ENCODE measurements at places on chromosomes 11 and 22.

DNA sequence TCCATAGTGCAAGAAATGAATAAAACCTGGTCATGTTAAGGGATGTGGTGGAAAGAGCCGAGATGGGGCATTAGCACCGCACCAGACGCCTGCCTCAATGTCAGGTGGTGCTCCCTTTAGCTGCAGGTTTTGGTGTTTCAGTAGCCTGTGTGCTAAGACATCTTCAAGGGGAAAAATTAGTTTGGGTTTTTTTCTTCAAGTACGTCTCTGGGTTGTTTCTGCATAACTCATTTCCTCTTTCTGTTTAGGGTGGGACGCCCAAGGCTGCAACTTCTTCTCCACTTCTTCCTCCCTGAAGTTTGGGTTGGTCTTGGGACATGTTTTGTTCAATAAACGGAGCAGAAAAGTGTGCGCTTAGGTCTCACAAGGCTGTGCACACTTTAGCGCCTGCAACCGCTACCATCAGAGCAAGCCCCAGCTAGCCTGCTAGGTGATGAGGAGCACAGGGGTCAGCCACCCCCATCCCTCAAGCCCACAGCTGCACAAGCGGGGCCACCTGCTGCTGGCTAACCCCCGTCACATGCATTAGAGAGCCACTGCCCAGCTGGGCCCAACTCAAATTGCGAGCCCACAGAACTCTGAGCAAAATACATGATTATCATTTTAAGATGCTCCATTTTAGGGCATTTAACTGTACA, 1495.7 kb downstream of the TBC1D22A start:
- DNase-seq = no peak

DNA sequence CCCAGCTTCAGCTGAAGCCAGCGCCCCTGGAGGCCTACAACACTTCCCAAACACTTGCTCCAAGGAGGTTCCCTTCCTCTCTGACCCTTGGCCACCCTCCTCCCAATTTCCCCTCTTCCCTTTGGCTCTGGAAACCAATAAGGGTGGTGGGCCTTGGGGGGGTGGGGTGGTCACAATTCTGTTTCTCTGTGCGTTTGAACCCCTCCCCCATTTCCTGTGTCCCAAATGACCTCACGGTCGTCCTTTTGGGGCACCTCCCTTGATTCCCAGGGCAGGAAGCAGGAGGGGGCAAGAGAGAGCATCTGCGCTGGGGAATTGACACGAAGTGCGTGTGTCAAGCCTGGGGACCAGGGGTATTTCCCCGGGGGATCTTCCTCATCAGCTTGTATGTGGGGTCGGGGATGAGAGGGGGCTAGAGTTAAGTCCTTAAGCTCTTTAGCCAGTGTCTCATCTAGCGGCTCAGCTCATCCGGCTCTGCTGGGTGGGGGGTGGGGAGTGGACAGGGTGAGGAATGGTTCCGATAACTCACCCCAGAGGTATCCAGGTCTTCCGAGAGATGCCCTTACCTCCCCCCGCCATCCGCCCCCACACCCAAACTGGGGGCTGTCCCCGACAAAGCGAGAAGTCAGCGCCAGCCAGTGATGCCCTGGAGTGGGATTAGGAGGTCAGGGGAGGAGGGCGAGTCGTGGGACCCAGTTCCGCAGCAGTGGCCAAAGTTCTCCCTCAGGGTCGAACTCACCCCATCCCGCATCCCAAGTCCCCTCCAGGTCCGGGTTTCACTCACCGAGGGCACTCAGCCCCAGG, 587 bp downstream of the ESAM start:
- DNase-seq = no peak

DNA sequence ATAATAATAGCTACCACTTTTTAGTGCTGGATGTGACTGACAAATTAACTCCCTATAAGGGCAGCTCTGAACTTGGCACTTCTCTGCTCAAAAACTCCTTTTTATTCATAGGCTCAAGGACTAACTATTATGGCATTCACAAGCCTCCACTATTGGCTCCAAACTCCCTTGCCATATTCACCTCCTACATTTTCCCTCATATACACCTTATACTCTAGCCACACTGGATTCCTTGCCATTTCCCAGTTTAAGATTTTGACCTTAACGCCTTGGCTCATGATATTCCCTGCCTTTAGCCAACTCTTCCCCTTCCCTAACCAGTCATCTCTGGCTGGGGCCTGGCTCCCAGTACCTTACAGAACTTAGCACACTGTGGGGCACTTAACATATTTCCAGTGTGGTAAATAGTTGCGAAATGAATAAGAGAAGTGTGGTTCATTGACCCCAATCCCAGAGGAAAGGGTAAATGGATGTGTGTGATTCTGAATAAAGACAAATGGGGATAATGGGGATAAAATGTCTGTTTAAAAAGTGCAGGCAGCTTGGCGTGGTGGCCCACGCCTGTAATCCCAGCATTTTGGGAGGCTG, 40.0 kb upstream of the SORL1 start:
- no peak for DNase-seq

GRCh38 chr11:28581286-28582242, 473.4 kb downstream of the METTL15 start:
- no peak for DNase-seq

DNA sequence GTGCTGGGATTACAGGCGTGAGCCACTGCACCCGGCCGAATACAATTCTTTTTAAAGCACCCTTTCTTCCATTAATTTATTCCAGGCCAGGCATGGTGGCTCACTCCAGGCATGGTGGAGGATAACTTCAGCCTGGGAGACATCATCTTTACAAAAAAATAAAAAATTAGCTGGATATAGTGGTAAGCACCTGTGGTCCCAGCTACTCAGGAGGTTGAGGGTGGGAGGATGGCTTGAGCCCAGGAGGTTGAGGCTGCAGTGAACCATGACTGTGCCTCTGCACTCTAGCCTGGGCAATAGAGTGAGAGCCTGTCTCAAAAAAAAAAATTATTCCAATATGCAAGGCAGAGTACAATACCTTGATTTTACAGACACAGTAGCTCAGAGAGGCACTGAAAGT, 11.4 kb downstream of the TAGLN start:
- no peak for DNase-seq

DNA sequence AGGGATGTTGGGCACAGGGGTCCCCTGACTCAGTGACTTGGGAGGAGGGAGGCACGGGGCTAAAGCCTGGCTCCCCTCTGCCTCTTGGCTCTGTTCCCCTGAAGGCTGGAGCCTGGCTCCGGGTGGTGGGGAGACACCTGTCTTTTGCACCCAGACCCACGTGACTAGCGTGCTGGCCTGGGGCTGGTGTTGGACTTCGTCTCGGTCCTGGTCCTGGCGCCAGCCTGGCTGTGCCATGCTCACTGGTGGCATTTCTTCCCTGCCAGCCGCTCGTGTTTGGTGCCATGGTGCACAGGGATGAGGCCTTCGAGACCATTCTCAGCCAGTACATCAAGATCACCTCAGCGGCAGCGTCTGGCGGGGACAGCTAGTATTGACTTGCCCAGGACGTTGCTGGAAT, 56.7 kb downstream of the GRAMD4 start:
- DNase-seq = no peak

DNA sequence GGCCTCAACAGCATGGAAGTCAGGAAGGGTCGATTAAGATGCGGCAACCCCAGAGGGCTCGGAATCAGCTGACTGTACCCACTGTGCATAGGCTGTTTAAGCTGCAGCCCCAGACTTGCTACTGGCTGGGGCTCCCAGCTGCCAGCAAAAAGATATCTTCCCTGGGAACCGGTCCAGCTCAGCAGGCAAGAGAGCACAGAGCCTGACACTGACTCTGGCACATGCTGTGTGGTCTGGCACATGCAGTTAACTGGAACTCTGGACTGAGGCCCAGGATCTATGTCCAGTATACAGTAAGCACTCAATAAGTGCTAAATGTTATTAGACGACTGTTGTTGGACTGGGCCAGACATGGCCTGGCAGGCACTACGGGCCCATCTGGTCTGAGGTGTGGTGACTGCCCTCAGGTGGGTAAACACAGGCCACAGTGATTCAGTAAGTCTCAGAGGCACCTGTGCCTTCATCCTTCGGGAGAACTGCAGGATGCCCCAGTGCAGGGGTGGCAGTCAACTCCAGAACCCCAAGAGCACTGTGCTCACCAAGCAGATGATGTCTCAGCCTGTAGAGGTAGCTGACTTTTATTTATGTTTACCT, 87.6 kb downstream of the LARGE1 start:
- no peak for DNase-seq

DNA sequence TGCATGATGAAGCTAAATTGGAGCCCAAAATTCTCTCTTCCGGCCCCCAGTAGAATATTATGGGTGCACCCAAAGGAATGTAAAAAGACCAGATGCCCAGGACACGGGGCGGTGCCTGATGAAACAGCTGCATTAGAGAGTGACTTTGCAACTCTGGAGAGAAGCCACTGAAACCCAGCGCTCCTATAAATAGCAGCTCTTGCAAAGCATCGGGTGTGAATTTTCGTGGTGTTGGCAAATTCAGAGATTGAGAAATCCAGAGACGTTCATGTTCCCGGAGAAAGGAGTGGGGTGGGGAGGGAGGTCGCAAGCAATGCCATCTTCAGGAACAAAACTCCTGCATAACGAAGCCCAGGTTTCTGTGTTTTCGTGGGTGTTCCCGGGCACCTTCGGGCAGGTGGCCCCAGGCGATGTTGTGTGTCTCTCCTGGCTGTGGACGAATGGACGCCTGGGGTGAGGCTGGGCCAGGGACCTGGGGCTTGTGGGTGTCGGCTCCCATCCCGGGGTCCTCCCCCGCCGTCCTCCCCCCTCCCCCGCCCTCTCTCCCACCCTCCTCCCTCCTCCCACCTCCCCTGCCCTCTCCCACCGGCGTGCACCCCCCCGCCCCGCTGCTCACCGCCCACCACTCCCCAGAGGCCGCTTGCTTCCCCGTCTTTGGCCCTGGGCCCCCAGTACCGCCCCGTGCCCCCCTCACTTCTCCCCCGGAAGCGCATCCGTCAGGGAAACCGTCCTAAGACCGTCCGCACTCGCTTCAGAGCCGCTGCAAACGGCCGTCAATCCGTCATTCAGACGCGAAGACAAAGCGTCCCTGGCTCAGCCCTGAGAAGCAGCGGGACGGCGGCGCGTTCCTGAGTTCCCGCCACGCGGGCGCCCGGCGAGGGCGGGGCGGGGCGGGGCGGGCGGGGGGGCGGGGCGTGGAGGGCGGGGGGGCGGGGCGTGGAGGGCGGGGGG, 26.7 kb upstream of the TOLLIP start:
- peak; percentile 53 for DNase-seq

- DNase-seq = no peak
Observed at GRCh38 chr11:24623121-24623520, 126.3 kb downstream of the LUZP2 start.

DNA sequence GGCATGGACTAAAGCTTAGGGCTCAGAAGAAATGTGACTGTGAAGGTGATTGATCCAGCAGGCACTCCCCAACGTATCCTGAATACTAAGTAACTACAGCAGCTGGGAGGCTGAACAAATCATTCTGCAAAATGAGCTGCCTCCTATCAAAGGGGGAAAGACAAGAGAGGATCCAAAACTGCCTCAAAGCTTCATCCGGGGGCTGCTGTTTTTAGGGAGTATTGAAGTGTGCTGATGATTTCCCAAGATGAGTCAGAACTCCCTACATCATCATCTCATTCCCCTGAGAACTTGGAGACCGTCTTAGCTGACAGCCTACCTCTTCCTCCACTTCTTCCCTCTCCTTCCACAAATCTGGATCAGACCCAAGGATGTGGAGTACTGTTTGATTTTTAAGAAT, 108.4 kb upstream of the GRAMD1B start:
- no peak for DNase-seq

DNA sequence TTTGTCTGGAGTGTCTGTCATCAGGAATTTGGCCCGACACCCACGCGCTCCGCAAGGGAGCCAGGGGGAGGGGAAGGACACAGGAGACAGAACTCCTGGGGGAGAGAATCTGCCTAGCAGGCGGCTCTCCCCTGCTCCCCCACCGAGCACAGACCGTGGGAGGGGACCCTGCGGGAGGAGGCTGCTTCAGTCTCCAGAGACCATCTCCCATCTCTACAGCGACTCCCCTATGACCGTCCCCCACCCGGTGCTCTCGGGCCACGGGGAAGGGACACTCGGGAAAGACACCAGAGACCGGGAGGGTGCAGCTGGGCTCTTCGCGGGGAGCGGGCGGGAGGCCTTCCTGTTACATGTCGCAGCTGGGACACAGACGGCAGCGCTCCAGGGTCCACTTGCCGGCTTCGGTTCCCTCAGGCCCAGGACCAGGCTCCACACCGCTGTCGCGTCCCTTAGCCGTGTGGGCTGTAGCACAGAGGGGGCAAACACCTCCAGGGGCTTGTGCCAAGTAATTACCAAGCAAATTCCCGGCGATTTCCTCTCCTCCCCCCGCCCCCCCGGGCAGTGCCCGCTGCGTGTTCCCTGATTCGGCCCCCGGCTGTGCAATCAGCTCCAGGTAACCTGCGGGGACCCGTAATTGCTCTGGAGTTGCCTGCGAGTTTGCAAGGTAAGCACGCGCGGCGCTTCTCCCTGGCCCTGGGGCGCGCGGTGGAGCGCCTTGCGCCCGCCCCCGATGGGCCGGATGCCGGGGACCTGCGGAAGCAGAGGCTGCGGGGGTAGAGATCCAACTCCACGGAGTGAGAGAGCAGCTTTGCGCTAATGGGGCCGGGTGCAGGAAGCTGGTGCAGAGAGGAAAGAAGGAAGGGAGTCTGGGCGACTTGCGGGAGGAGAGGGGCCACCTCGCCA, 155.1 kb upstream of the CADM1 start:
- DNase-seq = no peak

GRCh38 chr11:44112091-44112821, 16.8 kb downstream of the EXT2 start:
- DNase-seq = no peak

- DNase-seq = no peak
Observed at GRCh38 chr11:121226415-121227263, 65.9 kb upstream of the SC5D start.

DNA sequence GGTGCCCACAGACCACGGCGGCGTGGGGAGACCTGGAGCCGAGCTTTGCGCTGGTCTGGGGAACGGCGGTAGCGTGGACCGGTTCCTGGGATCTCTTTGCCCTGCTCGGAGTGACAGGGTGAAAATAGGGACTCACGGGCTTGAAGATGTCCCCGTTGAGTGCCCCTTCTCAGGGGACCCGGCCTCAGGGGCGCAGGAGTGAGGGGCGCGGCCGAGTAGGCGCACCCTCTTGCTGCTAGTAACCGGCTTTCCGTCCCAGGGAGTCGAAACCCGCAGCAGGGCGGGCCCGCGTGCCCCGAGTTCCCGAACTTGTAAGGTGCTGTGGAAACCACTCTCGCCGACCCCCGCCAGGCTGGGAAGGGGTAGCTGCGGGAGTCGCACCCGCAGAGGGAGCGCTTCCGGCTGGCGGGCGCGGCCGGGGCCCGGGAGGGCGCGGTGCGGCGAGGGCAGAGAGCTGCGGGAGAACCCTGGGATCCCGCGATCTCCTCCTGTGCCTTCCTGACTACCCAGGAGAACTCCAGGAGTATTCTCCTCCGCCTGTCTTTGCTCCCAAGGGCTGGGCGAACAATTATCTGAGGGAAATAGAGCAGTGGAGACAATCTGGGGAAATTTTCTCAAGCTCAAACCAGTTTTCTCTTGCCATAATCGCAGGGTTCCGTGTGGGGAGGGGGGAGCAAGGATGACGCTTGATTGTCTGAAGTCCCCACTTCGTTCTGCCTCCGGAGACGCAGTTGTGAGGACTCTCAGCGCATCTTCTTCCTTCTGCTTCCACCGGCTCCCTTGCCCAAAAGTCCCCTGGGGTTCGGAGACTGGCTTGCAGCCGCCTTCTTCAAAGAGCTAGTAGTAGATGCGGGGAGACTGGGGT, 666 bp downstream of the NELL1 start:
- no peak for DNase-seq

Data from effector CD4-positive, alpha-beta T cell (primary cell).